ENCODE measurements at places on chromosomes 11 and 22. TPM values are rescaled to one million over a fixed set of nuclear protein-coding genes. Genes with fewer than 3 reads are reported as not detected.

DNA sequence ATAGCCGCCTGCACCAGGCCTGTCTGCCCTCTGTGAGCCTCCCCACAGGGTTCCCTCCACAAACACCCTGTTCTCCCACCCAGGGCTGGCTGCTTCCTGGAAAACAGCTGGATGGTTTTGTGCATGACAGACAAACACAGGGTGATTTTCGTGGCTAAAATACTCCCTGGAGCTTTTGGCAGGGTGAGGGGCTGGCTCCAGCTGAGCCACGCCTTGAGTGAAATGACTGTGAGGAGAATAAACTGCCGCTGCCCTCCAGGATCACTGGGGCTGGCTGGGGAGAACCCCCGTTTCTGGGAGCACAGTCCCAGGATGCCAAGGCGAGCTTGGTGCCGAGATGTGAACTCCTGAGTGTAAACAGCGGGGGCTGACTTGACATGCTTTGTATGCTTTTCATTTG lies 20.3 kb upstream of the PPP6R3 start:
- DNase-seq = no peak
- H3K36me3 ChIP-seq = peaks cover 4% of the 10 kb centered on the region
- H3K27me3 ChIP-seq = no peaks in the 10 kb centered on the region

DNA sequence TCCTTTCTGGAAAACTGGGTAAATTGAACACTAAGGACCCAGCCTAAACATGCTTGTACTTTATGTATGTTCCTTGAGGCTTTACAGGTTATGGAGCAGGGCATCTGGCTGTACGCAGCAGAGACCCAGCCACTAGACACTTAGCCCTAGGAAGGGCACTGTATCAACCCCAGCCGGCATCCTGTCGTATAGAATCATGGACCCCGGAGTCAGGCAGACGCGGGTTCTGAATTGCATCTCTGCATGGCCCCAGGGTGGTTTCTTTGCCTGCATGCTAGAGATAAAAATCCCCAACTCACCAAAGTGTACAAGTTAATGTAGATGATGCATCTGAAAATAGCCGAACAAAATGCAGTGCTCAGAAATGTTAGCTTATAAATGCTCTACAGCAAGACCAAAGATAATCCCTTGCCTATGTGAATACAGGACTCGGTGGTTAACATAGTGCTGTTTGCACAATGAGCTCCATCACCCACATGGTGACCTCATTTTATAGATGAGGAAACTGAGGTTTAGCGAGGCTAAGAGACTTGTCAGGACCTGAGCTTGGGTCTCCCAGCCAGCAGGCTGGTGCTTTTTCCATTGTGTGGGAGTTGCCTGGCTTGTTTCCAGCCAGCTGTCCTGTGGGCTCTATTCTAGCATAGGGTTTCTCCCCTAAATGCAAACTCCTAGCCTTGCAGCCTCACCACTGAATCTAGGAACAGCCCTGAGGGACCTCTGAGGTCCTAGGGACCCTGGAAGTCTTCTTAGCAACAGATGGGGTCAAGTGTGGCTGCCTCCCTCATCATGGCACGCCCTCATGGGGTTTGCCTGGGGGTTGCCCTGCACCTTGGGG lies 7.3 kb downstream of the CD6 start:
- peak overlapping the region; percentile 76 for H3K4me3 ChIP-seq
- peaks cover 70% of the 10 kb centered on the region for H3K36me3 ChIP-seq
- DNase-seq = peak; percentile 88
- peak overlapping the region; percentile 89 for H3K27ac ChIP-seq
- peaks cover 79% of the 10 kb centered on the region for H3K4me1 ChIP-seq

DNA sequence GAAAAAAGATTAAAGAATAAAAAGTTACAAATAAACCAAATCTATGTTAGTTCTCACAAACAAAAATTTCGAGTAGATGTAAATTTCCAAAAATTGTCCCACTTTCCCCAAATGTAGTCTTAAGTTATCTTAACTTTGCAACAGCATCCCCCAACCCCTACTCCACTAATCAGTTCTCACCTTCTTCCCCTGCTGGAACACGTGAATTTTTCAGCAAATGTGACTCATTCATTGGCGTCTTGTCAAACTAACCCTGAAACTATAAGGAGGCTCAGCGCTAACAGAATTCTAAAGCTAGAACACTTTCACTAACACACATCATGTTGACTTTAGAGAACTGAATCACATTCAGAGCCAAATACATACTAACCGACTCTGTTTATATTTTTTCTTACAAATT lies 46.1 kb downstream of the PHF21A start:
- H3K27ac ChIP-seq = no peak overlapping the region
- H3K27me3 ChIP-seq = no peaks in the 10 kb centered on the region
- H3K36me3 ChIP-seq = peaks cover 8% of the 10 kb centered on the region
- peaks cover 7% of the 10 kb centered on the region for H3K4me1 ChIP-seq
- DNase-seq = no peak

GRCh38 chr11:115769891-115770290 lies 265.7 kb upstream of the CADM1 start:
- no peak for DNase-seq
- no peak overlapping the region for H3K4me3 ChIP-seq
- H3K36me3 ChIP-seq = no peaks in the 10 kb centered on the region
- H3K4me1 ChIP-seq = no peaks in the 10 kb centered on the region
- no peaks in the 10 kb centered on the region for H3K27me3 ChIP-seq

DNA sequence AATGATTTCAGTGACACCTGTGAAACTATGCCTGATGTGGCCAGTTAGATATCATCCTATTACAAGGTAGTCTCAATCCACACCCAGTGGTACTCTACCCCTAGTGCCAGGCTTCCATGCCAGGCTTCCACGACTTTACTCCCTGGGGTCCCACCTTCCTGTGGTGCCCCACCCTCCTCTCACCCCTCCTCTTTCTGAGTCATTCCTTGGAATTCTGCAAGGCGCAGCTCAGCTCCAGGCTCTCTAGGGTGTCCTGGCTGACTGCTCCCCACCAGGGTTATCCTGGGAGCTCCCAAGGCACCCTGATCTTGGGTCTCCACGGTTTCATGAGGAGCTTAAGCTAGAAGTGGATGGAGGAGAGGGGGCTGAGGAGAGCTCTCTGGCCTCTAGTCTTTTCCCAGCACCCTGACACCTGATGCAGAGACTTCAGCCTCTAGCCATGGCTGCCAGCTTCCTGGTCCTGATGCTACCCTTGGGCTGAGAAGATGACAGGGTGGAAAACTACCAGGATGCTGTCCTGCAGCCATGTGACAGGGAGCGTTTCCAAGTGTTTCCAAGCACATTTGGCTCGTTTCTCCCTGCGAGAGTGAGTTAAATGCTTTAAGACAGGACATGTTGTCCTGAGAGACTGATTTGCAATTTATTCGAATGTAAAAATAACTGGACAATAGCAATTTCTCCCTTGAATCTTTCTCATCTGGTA lies 1461.2 kb downstream of the TBC1D22A start:
- H3K4me3 ChIP-seq = no peak overlapping the region
- H3K27ac ChIP-seq = no peak overlapping the region
- no peak for DNase-seq

Gene PANX2
- total RNA-seq = 1.0 TPM

Gene TRIM21
- total RNA-seq = 34.3 TPM

Gene SCARF2
- 0.14 TPM for total RNA-seq

Gene SYT12
- total RNA-seq = not detected

- H3K27ac ChIP-seq = no peak overlapping the region
- no peak overlapping the region for H3K4me3 ChIP-seq
- H3K4me1 ChIP-seq = no peaks in the 10 kb centered on the region
- no peak for DNase-seq
Observed at GRCh38 chr11:71537537-71537936, 288 bp upstream of the KRTAP5-8 start.

Gene PDE3B
- total RNA-seq = 46.5 TPM

DNA sequence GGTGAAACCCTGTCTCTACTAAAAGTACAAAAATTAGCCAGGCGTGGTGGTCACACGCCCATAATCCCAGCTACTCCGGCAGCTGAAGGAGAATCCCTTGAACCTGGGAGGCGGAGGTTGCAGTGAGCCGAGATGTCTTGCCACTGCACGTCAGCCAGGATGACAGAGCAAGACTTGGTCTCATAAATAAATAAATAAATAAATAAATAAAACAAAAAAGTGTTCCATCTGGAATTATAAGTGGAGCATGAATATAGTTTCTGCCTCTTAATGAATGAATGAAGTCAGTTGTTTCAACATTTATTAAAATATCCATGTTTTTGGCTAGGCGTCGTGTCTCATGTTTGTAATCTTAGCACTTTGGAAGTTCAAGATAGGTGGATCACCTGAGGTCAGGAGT lies 27.1 kb downstream of the MRPL48 start:
- H3K4me1 ChIP-seq = peaks cover 6% of the 10 kb centered on the region
- DNase-seq = no peak
- H3K36me3 ChIP-seq = peaks cover 5% of the 10 kb centered on the region
- H3K27me3 ChIP-seq = no peaks in the 10 kb centered on the region

Data from activated naive CD8-positive, alpha-beta T cell treated with anti-CD3 and anti-CD28 coated beads for 36 hours (primary cell).